ENCODE measurements at places on chromosomes 3 and 15. TPM values are rescaled to one million over a fixed set of nuclear protein-coding genes. Genes with fewer than 3 reads are reported as not detected.

- no peak overlapping the region for H3K27ac ChIP-seq
- no peaks in the 10 kb centered on the region for H3K4me1 ChIP-seq
- no peaks in the 10 kb centered on the region for H3K36me3 ChIP-seq
These were observed 307.1 kb upstream of the SEMA6D start for GRCh38 chr15:47410247-47410646.

DNA sequence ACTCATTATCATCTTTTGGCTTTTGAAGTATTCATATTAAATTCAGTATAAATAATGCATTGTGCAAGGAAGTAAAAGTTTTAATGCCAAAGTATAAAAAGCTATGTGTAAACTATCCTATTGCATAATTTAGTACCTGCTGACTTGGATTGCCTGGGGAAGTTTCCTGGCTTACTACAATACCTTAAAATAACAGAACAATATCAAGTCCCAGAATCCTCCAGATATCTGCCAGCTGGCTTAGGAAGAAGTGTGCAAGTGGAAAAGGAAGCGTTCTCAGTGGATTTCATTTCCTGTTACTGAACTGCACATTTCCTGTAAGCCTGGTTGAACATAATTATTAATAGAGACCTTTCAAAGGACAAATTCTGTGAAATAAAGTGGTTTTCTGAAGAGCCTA lies 236.7 kb downstream of the ADAMTSL3 start:
- no peak for DNase-seq
- H3K4me3 ChIP-seq, result no peak overlapping the region
- no peak overlapping the region for H3K27ac ChIP-seq

- peak overlapping the region; percentile 61 for H3K4me3 ChIP-seq
- H3K27ac ChIP-seq, result no peak overlapping the region
These were observed 1.1 kb downstream of the RAB6B start for GRCh38 chr3:133894353-133895207.

DNA sequence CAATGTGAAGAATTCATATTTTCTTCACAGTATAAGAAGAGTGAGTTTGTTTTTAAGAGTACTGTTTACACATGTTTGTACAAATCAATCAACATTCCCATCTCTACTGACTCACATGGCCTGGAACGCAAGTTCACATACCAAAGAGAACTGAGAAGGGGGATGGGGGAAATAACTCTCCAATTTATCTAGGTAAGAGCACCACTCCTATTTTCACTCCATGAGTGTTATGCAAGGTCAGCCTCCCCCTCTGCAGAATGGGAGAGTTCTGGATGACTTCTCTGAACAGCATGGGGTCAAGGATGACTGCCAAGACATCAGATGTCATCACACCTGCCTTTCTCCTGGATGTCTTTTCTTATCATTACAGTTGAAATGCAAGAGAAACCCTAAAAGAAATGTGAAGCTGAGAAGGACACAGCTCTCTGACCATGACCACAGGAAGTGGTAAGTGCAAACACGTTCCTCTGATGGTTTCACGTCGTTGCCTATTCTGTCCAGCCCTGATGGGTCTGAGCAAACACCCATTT lies 95.2 kb downstream of the SEMA6D start:
- H3K36me3 ChIP-seq, result no peaks in the 10 kb centered on the region
- no peak for DNase-seq
- no peak overlapping the region for H3K4me3 ChIP-seq
- no peak overlapping the region for H3K27ac ChIP-seq
- no peaks in the 10 kb centered on the region for H3K27me3 ChIP-seq

DNA sequence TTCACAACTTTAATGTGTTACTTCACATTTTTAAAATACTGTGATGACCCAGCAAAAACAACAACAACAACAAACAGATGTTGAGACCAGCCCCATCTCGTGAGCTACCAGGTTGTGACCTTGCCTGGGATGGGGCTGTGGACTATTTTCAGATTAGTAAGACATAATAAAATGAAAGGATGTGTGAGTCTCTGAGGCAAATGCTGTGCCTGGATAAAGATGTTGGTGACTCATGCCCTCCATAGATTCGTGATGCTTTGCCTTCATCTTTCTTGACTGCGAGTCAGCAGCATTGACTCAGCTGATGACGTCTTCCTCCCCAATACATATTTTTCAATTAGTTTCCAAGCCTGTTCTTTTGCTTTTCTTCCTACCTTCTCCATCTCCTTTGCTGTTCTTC lies 453.0 kb upstream of the CFAP20DC start:
- DNase-seq, result no peak
- no peaks in the 10 kb centered on the region for H3K27me3 ChIP-seq
- no peak overlapping the region for H3K27ac ChIP-seq
- H3K4me1 ChIP-seq, result no peaks in the 10 kb centered on the region

DNA sequence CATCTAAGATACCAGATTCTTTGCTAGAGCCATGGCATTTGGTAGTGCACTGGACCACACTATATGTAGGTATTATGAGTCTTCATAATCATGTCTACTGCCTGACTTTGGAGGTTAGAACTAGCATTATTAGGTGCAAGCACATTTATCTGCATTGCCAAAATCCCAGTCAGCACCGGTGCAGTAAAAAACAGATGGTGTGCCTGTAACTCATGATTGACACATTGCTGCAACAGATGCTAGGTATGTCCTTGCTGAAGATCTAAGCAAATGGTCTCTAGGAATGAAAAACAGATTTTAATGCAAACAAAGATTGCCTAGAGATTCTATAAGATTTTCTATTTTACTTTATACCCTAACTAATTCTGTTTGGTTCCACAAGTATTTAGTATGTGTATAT lies 47.7 kb downstream of the MYO5A start:
- H3K36me3 ChIP-seq, result no peaks in the 10 kb centered on the region
- no peaks in the 10 kb centered on the region for H3K4me1 ChIP-seq
- DNase-seq, result no peak
- no peak overlapping the region for H3K27ac ChIP-seq
- no peak overlapping the region for H3K4me3 ChIP-seq
- H3K27me3 ChIP-seq, result no peaks in the 10 kb centered on the region

IQGAP1 gene
- 150 TPM for total RNA-seq

TAGLN3 gene
- total RNA-seq, result not detected
